ENCODE measurements at places on chromosomes 2 and 18.

- DNase-seq, result peak; percentile 98
Observed at GRCh38 chr2:67917332-67918054, 145.3 kb downstream of the C1D start.

DNA sequence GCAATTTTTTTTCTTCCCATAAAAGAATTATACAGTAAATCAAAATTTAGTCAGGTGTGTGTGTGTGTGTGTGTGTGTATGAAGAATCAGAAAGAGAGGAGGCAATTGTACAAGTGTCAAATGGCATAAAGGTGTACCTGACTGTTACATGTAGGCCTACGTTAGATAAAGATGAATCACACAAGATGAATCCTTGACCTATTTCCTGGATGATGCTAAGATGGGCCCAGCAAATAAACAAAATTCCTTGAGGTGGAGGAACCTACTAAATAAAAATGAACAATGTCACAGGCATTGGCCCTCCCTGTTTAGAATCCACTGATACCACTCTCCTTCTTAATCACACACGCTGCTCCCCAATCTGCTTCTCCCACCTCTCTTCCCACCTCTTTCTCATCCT is 79.7 kb upstream of the LRATD1 start:
- no peak for DNase-seq

DNA sequence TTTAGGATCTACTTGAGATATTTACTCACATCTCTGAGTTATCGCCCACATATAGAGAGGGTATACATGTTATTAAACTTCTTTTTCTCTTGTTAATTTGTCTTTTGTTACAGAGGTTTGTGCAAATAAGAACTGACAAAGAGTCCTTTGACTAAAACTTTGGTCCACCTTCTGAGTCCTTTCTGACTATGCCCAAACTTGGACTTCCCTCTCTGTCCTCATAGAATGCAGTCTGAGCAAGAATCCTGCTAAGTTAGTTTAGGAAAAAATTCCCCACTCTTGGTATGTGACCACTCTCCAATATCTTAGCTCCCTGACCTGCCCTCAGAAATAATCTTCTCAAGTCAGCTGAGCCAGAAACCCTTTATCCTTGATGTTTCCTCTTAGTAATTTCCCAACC is 257.5 kb upstream of the REG3G start:
- no peak for DNase-seq

DNA sequence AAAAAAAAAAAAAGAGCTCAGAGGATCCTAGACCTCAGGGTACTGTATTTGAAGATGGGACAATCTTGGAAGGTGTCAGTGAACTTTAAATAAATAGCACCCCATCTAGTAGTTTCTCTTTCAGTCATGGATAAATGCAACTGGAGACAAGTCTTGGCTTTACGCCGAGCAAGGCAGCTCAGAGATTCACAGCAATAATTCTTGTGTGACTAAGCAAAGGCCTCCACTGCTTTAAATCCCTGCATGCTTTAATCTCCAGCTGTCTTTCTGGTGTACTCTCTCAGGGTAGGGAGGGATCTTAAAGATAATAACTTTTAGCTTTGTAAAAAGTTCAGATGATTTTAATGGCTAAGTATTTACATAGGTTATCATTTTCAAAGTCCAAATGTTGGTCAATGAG is 36.3 kb downstream of the NRXN1 start:
- DNase-seq, result peak; percentile 78

GRCh38 chr18:74116633-74117554 is 30.7 kb downstream of the FBXO15 start:
- peak; percentile 46 for DNase-seq

GRCh38 chr2:170505631-170506275 is 209.4 kb upstream of the SP5 start:
- no peak for DNase-seq

DNA sequence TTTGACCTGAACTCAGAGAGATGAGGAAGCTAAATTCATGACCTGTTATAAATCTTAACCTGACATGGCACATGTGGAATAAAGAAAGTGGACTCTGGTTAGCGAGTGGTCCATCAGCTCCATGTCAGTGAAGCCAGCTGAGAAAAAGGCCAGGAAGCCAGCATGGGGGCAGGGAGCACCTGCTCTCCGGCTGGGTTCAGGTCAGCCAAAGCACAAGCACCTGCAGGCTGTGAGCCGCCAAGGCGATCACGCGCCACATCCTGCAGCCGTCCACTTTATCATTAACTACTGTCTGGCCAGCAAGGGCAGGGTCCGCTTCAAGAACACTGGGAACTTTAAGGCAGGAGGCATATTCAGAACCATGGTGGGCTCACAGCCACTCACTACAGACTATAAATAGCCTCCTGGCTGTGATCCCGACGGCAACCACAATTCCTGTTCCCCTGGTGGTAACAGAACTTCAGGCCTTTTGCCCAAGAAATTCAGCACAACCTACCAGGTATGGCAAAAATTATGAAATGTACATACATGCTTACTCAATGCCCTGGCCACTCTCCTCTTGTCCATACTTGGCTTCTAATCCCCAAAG is 35.5 kb downstream of the ACVR1 start:
- DNase-seq, result peak; percentile 63

DNA sequence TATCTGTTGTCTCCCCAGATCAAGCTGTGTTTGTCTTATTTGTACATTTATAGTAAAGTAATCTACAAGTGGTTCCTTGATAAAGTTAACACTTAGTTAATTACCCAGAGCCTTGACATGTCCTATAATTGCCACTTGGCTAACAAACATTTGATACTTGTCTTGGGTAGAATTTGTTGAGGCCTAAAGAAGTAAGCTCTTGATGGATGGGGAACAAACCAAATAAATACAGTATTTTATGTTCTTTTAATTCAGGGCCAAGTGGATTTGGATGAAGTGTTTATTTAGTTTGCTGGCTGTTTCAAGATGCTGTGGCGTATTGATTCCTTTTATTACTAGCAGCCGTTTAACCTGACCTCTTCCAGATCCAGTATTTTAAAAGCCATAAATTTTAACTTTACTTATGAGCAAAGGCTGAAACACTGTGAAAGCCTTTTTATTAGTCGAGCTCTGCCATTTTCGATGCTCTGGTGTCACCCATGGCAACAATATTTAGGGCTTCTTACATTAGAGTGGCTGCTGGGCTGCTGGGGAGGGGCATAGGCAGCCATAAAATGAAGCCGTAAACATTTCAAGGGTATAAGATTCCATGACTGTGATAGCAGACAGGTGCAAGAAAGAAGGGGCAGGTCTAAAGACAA is 401.6 kb upstream of the NRP2 start:
- DNase-seq, result no peak

GRCh38 chr2:231425811-231426703 is 30.5 kb downstream of the B3GNT7 start:
- DNase-seq, result no peak

GRCh38 chr2:70981866-70982810 is 3.7 kb downstream of the ANKRD53 start:
- no peak for DNase-seq

DNA sequence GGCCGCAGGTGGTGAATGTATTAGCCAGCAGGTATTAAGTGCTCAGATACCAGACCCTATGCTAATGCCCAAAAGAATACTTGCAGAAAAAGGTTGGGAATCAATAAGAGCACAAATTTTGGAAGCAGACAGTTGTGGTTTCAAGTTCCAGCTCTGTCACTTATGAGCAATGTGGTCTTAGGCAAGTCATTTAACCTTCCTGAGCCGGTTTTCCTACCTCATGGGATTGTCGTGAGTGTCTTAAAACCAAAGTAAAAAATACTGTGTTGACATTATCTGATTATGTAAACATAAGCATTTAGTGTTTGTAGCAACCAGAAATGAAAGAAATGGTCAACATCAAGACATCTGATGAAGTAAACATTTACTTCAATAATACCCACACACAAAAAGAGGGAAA is 93.0 kb upstream of the CHST9 start:
- DNase-seq, result no peak

DNA sequence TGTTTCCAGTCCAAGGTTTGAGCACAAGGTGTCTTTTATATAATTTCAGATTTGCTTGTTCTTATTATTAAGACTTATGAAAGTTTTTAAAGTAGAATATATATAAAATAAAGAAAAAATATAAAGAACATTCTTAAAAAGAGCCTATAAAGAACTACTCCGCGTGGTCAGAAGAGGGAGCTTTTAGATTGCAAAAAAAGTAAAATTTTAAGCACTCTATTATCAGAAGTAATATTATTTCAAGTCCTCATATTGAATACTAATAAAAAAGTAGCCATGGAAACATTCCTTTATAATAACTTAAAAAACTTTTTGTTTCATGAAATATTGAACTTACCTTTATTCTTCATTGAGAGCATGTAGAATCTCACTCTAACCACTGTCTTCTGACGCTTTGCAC is 51.4 kb downstream of the LINC00305 start:
- DNase-seq, result no peak

DNA sequence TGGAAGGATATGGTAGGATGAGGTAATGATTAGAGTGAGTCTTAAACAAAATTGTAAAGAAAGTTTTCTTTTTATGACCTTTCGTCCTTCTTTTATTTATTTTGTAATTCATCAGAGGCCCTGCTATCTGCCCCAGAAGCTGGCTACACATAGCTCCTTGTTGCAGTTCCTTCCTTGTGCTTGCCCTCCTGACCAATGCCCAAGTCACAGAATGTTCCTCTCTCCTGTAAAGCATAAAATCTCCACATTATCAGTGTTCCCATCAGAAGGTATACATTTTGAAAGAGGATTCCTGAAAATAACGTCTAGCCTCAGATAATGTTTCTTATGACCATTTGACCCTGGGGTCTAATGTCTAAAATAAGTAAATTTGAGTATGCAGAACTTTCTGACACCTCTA is 78.3 kb downstream of the RND3 start:
- DNase-seq, result no peak

GRCh38 chr2:131030478-131030971 is 62.7 kb downstream of the FAM168B start:
- DNase-seq, result no peak

DNA sequence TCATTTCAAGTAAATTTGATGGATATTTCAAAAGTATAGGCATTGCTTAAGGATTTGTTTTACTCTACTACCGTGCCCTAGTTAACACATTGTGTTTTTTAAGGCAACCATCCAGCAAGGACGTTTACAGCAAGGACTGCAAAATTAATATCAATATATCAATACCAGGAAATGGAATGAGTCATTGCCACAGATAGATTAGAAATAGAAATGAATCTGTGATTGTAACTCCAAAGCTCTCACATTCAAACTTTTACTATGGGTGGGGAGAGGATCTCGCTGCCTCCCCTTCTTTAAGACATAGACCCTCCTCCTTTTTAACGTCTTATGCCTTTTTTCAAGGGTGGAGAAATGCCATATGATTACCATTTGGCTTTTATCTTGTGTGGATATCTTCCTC is 3.8 kb downstream of the CD28 start:
- DNase-seq, result no peak

GRCh38 chr2:213627054-213627710 is 342.9 kb downstream of the SPAG16 start:
- DNase-seq, result no peak

DNA sequence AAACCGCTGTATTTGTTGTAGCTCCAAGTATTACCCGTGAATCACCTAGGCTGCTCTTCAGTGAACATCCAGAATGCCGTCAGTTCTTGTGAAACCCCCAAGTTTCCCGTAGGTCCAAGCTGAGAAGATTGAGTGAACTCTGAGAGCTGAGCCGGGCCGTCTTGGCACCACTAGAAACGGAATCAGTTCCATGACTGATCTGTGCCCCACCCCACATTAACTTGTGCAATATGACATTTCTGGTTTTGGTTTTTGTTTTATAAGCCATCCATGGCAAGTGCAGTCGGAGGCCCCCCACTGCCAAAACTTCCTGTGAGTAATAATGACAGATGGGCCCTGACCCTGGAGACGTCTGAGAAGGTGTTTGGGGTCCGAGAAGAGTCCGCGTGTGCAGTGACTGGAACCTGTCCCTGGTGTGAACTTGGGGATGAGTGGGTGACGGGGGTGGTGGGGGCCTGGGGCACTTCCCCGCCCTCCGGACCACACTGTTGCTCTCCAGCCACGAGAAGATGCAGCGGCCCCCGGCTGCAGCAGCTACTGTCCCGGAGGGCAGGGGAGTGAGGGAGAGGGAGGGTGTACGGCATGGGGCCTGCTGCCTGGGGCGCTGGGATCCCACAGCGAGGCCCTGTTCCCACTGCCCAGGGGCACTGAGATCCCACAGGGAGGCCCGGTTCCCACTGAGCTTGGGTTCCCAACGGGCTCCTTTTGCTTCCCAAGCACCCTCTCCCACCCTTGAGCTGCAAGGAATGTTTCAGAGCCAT is 26.5 kb downstream of the NFATC1 start:
- DNase-seq, result peak; percentile 68

- no peak for DNase-seq
Observed at GRCh38 chr2:46367286-46367685, 70.1 kb downstream of the EPAS1 start.

DNA sequence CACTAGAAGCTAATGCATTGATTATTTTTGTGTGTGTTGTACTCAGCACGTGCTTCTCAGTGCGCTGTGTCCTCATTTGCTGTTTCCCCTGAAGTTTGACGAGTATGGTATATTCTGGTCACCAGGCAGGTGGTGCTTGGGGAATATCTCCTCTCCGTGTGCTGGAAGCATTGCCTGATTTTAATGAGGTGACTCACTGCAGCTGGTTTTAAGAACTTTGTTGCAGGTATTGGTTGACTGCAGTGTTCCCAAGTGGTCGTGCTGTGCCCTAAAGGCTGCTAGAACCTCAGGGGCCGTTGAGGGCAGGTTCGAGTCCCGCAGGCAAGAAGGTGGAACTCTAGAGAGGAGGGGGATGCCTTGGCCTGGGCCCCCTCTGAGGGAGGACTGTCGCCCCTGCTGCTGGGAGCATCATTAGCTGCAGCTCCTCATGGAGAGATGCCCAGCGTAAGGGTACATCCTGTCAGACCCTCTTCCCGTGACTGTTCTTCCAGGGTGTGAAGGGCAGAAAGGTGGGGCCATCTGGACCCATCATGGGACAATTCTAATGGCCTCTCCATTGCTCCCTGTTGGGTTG is 82.6 kb downstream of the AGAP1 start:
- DNase-seq, result no peak

GRCh38 chr2:223311889-223312680 is 260.1 kb downstream of the KCNE4 start:
- DNase-seq, result no peak

DNA sequence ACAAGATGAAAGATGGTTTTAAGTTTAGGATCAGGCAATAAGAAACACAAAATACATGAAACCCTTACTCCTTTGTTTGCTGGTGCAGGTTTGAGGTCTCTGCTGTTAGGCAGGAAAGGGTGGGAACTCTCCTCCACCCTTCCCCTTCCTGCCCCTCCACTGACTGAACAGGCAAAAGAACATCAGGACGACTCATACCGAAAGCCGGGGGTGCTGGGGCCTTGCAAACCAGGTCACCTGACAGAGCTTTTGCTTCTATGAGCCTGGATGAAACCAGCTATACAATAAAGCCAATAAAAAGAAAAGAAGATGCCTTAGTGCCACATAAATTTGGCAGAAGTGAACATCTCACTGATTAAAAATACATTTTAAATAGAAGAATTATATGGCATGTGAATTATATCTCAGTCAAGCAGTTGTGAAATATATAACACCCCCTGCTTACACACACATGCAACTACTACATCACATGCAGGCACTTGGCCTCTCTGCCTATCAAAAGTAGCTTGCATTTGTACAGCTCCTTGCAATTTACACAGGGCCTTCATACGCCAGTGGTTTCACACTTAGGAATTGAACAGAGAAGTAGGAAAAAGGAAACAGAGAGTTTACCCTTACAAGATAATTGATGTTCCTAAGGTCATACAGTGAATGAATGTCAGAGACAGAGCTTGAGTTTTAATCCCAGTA is 215.1 kb upstream of the TRIB2 start:
- DNase-seq, result peak; percentile 21

Measured in fibroblast of skin of right quadriceps (primary cell).